Activated CD4-positive, alpha-beta T cell treated with anti-CD3 and anti-CD28 coated beads for 48 hours (primary cell): ENCODE measurements at places on chromosomes 11 and 22.
A peak's percentile ranks its signal among the peaks of the same experiment; 100 is the strongest.

DNA sequence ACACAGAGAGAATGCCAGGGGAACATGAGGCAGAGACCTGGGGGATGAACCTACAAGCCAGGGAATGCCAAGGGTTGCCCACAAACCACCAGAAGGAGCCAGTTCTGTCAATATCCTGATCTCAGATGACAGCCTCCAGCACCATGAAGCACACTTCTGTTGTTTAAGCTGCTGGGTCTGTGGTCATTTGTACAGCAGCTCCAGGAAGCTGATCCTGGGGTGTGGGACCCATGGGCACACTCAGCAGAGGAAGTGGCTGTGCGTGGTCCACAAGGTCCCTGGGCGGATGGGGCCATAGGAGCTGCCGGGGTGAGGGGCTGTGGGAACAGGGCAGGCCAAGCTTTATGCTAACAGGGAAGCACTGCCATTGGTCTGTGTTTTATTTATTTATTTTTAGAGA lies 12.1 kb downstream of the PPM1F start:
- no peak for DNase-seq

GRCh38 chr11:121329781-121330395 lies 37.3 kb downstream of the SC5D start:
- DNase-seq, result no peak

DNA sequence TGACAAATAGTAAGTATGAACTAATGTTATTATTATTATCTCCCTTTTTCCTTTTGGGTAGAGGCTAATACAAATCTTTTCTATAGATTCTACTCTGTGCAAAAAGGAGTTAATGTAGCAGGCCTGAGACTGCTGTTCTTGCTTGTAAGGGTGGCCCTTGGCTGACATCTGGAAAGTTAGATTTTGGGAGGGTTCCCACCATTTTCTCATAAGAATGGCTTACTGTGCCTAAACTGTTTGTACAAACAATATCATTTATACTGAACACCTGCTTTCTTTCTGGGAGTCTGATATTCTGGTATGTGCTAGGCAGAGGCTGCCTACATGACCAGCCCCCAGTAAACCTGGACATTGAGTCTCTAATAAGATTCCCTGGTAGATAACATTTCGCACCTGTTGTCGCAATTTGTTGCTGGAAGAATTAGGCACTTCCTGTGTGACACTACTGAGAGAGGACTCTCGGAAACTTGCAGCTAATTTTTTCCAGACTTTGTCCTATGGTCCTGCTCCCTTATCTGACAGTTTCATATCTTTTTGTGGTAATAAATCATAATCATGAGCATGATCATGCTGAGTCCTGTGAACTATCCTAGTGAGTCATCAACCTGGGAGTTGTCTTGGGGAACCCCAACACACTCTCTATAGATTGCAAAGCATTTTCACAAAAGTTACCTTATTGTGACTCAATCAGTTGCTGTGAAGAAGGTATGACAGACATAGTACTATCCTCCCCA lies 257.7 kb upstream of the CCDC90B start:
- peak; percentile 3 for DNase-seq

DNA sequence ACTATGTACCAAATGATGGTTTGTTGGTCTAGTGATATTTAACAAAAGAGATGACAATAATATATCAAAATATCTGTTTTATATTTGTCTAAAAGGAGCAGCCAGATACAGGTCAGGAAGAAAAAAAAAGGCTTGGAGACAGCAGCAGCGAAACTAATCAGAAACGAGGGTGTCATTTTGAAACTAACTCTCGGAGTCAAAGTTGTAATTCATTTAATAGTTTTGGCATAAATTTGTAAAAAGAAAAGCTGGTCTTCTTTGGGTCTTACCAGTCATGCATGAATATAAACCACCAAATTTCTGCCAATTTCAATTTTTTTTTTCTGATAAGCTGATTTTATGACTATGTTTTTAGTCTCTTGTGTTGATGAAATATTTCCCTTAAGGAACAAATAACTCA lies 25.5 kb downstream of the NPAT start:
- no peak for DNase-seq

DNA sequence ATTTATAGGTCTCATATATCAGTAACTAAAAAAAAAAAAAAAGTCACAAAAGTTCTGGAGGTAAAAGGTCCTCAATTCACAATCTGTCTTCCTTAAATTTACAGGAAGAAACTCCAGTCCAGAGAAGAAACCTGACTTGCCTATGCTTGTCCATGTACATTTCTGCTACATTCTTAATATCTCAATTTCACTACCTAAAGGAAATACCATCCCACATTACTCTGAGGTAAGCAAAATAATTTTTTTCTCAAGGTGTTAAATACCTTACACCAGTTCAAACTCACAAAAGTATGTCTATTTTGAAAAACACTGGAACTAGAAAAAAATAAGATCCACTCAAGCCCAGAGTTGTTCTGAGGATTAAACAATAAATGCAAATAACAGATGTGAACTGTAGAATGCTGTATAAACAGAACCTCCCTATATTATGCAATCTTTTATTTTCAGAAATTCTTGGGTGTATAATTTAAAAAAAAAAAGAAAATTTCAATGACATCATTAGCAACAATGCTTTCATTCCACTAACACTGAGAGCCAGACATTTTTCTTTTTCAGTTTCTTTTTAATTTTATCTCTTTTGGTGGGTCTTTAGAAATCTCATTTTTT lies 49.9 kb upstream of the GDPD4 start:
- no peak for DNase-seq

DNA sequence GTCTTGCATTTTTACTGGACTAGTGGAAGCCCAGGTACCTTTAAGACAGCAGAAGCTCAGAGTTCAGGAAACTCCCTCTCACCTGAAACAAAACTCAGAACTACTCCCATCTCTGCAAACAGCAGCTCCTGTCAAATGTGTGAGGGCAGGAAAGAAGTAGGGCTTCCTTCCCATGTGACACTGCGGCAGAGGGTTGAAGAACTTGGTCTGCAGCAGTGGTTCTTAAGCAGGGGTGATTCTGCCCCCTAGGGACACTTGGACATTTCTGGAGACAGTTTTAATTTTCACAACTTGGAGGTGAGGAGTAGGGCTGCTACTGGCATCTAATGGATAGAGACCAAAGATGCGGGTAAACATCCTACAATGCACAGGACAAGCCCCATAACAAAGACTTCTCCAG lies 63.4 kb downstream of the RCN1 start:
- DNase-seq, result no peak

DNA sequence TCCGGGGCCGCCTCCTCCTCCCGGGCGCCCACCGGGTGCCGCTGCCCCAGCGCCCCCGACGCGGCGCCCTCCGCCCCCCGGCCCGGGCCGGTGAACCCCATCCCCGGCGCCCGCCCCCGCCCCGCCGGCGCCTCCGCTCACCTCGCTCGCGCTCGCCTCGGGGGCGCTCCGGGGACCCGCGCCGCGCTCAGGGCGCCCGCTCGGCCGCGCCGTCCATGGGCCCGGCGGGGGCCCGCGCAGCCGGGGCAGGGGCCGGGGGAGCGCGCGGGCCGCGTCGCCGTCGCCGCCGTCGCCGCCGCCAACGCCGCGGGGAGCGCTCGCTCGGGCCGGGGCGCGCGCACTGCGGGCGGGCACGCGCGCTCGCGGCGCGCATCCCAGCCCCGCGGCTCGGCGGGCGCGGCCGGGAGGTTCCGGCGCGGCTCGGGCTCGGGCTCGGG lies 293 bp downstream of the DUSP8 start:
- DNase-seq, result no peak
